Muscle of arm (tissue), 14 donors: ENCODE measurements at places on chromosomes 6 and 20.

DNA sequence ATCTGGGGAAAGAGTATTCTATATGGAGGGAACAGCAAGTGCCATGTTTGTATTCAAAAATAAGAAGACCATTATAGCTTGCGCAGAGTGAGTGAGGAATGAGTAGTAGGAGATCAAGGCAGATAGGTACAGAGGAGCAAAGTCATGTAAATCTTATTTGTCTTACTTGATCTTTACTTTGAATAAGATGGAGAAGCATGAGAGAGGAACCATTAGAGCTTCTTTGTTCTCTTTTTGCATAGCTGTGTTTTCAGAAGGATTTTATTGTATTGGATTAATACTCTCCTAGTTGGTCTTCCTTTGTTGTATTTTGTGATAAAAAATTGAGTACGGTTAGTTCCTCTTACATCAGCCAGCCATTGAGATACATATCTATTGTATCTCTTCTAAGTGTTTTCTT, 88.4 kb downstream of the SCAF8 start:
- DNase-seq, result no peak

- no peak for DNase-seq
Measured at GRCh38 chr6:41344876-41345275, 9.5 kb downstream of the NCR2 start.

GRCh38 chr20:60984666-60985065, 267.4 kb upstream of the CDH4 start:
- DNase-seq, result no peak

- peak; percentile 96 for DNase-seq
Measured at GRCh38 chr20:10673842-10674683, at the start of gene JAG1. TSS of gene JAG1 (minus strand) at chr20:10673999. CDS start at chr20:10673530, 469 bp downstream.

DNA sequence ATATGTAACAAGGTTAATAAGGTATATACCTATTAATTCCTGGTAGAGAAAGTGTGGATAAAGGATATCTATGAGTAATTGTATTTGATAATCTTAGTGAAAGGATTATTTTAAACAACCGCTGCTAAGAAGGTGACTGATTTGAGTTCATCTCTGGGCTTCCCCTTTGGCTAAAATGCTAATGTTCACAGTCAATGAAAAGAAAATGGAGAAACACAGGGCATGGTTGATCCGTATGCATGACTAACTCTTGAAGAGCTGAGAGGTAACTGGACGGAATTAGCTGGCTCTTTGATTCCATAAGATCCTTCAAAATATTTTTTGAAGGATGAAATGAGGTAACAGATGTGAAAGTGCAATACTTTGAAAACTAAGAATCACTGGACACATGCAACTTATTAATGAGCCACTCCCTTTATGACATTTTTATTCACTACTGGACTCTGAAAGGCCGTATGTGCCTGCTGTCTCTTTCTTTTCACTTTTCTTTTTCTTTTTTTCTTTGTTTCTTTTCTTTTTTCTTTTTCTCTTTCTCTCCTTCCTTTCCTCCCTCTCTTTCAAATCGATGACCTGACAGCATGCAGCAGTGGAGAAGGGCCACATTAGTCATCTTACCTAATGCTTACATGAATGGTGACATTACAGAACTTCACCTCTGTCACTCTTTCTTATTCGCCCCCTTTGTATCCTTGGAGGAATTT, 464.6 kb downstream of the CDKAL1 start:
- DNase-seq, result no peak
